ENCODE measurements at places on chromosomes 2 and 18.

DNA sequence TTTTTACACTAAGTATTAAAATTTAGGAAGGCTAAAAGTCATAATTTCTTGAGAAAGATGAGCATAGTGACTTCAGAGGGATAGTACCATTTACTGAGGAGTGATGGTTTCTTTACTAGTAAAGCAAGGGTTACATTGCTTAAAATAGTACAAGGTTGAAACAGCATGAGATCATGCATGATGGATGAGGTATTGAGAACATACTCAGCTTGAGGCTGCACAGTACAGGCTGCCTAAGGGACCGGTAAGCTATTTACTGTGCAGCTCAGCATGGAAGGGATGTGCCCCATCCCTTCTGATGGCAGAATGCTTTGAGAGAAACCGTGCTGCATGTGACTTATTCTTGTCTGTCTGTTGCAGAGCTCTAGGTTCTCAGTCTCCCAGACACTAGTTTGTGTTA, 122.1 kb downstream of the EML6 start:
- no peak for DNase-seq

DNA sequence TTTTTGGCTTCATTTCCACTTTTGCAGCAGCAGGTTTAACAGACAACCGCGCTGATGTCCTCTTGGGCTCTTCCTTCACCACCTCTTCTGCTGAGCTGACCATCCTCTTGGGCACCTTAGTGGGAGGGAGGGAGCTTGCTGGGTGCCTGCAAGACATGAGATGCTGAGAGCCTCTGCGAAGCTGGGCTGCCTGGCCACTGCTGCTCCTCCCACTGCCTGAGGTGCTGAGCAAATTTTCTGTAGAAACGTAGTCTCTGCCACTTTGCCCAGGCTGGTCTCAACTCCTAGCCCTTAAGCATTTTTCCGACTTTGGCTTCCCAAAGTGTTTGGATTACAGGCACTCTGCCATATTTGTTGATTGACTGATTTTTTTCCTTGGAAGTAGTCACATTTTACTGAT, 422.2 kb upstream of the MC4R start:
- DNase-seq = no peak

DNA sequence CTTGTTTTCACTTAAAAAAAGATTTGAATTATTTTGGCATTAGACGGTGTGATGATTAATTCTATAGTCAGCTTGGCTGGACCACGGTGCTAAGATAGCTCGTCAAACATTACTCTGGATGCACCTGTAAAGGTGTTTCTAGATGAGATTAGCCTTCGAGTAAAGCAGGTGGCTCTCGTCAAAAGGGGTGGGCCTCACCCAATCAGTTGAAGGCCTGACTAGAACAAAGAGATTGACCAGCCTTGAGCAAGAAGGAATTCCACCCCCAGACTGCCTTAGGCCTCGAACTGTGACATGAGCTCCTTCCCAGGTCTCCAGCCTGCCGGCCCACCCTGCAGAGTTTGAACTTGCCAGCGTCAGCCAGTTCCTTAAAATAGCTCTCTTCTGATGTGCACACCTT, 73.4 kb downstream of the TWIST2 start:
- no peak for DNase-seq

DNA sequence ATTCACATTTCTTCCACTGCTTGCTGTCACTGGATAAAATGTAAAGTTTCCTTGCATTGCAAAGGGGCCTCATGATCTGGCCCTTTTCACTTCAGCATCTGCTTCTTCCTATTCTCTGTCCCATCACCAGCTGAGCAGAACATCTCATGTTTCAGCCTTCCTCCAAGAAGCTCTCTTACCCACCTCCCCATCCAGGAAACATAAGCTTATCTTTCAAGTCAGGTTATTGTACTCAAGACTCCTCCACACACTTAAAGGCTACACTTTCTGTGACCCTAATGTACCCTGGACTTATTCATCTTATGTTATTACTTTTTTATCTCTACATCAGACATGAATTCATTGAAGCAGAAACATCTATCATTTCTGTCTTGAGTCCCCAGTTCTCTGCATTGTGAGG, 230.5 kb downstream of the PMAIP1 start:
- DNase-seq = no peak

DNA sequence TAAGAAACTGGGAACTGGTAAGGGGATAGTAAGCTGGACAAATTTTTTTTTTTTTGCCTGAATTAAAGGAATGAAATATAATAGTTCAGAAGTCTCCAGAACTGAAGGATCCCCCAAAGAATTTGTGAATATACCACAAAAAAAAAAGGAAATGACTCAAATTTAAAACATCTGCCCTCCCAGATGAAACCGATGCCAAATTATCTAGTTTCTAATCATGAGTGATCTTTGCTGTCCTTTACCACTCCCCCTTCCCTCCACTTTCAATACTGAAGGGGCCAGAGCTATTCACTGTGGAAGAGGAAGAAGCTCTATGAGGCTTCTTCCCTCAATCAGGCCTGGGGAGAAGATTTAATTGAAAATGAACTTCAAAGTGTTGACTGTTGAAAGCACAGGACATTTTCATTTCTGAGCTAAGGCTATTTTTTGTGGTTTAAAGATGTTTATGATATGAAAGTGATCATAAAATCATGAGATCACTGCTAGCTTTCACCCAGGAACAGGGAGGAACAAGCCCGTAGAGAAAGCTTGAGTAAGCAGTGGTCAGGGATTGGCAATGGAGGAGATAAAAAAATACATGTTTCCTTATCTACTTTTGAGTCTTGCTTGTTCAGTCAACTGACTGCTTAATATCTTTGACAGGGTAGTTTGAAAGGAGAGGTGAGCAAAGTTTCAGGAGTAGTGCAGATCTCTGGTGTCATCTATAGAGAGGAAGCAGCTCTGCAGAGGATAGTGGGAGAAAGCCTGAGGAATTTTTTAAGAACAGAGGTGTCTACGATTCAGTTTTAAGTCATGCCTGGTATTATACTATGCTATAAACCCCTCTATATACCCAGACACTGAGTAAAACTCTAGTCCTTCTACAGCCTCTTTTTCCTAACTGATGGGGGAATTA, 409.5 kb upstream of the FIGN start:
- no peak for DNase-seq

DNA sequence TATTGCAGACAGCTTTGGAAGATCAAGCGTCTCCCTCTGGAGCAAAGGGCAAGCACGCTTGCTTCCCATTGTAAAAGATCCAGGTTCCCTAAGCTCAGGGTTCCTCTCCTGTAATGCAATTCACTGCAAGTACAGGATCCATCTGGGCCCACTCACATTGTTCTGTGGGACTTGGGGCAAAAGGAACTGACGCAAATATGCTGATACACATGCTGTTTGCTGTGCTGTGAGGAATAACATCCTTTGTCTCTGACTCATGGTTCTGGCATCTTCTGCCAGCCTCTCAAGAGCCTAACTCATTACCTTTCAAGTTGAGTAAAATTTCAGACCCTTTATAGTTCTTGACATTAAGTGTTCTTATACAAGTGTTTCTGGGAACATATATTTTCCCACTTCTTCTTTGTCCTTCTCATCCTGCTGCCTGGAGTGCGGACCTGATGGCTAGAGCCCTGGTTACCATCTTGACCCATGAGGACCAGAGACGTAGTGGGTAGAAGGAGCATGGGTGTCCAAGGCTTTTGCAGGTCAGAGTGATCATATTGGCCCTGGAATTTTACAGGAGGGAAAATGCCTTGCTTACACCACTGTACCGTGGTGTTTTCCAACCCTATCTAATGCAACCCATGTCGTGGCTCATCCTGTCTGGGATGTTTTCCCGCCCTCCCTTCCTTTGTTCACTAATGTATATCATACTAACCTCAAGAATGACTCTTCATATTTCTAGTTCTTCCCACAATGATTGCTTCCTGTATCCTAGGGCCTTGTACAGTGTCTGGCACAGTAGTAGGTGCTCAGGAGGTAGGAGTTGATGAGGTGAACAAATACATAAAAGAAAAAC, 145.7 kb upstream of the GLI2 start:
- peak; percentile 47 for DNase-seq

GRCh38 chr2:72117718-72118117, 29.9 kb downstream of the CYP26B1 start:
- no peak for DNase-seq

DNA sequence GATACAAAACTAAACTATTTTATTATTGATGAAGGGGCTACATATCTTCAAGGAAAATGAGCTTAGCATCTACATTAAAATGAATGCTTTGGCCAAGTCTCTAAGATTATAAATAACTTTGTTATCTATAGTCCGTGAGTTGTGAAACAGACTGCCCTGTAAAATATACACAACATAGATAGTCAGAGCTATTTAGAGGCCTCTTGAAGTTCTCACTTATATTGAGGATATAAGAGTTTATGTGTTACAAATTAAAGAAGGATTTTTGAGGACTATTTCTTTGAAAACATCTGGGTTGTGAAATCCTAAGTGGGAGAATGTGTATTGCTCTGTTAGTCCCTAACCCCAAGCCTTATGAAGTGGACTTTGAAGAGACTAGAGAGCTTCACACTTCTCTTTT, 292.0 kb upstream of the CDH2 start:
- DNase-seq = no peak

- peak; percentile 9 for DNase-seq
These were observed 23.3 kb upstream of the LMAN1 start for GRCh38 chr18:59382383-59382782.

GRCh38 chr18:56034949-56035348, 447.0 kb upstream of the TCF4 start:
- DNase-seq = no peak

DNA sequence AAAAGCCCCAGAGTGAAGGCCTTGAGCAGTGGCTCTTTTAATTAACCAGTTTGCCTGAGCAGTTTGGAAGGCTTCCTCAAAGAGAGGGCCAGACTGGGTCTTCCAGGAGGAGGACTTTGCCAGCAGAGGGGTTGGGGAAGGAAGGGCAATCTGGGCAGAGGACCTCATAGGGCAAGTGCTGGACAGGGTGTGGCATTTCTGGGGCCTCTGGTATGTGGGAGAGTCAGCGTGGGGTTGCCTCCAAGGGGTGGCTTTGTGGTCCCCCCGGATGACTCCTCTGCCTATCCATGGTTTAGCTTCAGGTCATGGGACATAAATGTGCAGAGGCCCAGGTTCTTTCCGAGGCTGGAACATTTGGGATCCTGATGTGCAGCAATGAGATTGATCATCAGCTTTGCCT, 12.6 kb downstream of the GLI2 start:
- DNase-seq = no peak

GRCh38 chr2:229920011-229920641, 1.7 kb downstream of the TRIP12 start:
- no peak for DNase-seq

GRCh38 chr18:54127759-54128378, 96.6 kb downstream of the MBD2 start:
- no peak for DNase-seq

DNA sequence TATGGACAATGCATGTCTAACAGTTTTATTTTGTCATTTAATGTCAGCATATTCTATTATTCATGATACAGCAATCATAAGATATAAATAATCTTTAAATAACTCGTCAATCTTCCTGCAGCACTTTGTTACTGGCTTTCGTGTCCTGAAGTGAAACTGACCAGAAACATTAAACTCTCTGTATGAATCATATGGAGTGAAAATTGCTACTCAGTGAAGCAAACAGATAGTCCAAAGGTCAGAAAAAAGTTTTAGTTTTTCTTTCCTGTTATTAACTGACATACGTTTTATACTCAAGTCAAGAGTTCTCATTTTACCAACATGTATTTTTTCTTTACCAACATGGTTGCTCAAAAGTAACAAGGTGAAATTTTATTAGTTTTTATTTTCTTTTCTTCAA, 106.8 kb upstream of the GALNT5 start:
- no peak for DNase-seq

DNA sequence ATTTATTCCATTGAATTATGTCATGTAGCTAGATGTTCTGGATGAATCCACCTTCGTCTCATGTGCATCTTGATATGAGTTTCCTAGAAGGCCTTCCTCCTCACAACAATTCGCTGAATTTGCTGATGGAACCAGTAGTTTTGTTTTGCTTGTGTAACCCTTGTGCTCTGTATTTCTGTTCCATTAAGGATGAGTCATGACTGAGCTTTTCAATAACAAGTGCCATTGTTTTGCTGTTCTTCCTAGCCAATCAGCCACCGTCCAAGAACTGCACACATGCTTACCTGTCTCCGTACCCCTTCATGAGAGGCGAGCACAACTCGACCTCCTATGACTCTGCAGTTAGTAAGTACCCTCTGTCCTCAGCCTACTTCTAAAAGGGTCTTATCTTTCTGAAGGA, 2.3 kb downstream of the TMEM182 start:
- DNase-seq = no peak

DNA sequence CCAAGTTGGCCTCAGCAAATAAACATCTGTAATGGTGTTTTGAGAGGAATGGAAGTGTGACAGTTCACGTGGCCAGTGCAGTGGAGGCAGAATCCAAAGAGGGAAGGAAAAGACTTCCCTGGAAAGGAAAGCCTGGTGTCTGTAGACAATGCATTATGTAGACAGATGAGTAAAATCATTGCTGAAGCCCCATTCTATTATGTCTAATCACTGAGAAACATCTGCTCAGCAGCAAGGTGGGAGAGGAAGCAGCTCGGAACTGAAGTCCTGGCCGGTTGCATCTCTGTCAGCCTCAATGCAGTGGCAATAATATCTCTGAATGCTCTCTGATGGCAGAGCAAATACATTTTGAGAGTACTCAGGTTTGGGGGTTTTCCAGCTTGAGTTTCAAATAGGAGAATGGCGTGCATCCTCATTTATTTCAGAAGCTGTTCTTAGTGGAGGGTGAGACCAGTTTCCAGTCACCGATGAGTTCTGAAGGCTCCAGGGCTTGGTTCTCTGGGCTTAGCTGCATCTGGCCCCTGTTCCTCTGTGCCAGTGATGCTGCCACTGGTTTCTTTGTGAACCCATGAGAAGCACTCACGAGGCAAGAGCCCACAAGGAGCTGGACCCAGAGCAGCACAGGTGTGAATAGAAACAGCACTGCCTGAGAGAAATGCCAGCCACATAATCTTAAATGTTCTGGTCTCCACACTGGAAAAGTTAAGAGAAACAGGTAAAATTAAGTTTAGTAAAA, 63.3 kb downstream of the RPIA start:
- no peak for DNase-seq
